ENCODE measurements at places on chromosomes 13 and 19.

DNA sequence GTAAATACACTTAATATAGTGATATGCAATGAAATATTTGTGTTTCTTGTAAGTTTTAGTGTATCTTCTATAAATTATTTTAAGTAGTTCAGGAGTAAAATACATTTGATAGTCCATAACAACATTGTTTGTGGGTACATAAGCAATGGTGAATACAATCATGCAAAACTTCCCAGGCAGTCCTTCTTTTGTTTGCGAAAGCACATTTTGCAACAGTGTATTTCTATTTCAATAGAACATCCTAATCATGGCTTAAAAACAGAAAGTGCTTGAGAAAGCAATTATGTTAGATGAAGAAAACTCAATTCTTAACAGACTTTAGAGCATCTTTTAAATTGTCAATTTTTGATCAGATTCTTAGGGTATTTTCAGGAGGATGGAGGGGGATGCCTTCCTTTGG lies 155.6 kb downstream of the POSTN start:
- no peak for DNase-seq

DNA sequence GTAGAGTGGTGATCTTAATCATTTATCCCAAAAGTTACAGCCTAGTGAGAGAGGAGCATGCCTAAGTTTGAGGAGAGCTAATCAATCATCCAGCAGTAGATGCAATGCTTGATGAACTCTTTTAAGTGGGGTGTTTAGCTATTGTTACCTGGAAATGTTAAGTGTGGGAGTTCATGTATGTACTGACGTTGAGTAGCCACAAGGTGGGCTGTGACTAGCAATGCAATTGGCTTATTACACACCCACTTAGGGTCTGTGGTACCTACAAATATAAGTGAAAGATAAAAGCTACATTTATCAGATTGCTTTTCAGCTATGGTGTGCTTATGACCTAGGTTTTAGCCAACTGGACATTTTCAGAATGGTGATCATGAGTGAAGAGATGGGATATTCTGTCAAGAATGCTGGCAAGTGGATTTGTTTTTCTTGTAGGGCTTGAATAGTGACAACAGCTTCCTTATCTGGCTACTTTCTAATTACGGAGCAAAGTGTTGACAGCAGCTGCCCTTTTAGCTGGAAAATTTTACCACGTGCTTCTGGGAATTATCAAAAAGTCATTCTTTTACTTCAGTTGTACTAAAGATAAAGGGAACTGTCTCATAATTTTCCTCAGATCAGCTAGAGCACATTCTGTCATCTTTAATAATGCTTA lies 170.6 kb downstream of the POSTN start:
- DNase-seq: no peak

DNA sequence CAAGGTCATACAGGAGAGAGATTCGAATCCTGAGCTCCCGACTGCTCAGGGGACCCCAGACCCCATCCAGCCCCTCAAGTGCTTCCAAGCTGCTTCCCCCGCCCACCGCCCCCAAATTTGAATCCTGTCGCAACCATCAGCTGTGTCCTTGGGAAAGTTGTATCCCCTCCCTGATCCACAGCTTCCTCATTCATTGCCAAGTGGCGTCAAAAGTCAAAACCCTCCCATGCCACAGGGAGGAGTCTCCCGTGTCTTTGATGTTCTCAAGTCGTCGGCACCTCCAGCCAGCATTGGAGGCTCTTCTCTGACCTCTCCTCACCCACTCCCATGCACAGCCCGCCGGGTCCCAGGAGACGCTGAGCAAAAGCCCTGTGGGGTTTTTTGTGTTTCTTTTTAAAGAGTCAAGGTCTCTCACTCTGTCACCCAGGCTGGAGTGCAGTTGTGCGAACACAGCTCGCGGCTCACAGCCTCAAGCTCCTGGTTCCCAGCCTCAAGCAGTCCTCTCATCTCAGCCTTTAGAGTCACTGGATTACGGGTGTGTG lies 2.8 kb upstream of the IFI30 start:
- DNase-seq: no peak

GRCh38 chr19:41915776-41916414 lies 12.4 kb downstream of the ERFL start:
- no peak for DNase-seq

DNA sequence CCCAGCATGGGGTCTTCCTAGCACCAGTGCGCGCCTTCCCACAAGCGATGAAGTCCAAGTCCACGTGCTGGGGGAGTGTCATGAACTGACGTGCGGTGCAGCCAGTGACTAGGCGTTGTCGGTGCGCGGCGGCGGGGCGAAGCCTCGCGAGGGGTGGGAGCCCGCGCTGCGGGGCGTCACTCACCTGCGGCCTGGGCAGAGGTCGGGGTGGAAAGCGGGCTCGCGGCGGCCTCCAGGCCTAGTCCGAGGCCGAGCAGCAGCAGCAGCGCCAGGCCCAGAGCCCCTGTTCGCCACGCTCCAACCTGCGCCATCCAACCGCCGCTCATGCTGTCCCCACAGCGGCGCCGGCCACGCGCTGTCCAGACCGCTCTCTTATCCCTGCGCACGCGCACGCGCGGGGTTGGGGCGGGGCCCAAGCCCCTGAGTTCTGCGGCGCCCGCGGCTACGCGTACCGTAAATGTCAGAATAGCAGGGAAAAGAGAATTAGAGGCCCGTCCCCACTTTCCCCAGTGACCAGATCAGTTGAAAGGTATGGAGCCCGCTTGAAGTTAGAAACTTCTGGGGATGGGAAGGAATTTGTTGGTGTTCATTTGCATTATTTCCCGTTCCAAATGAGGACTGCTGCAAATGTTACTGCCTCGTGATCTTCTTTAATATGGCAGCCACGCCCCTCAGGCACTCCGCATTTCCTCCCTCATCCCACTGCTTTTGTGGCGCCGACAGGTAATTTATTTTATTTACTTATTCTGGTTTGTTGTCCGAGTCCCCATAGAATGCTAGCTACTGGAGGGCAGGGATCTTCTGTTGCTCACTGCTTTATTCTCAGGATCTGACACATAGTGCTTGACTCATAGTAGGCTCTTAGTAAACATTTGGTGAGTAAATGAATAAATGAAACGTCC lies at the start of gene CD320:
CD320 (minus strand) TSS at position 394 of the 902 bp plus-strand sequence; CDS start at position 326, 68 bp downstream.
- DNase-seq: peak; percentile 86

GRCh38 chr13:73608711-73609485 lies 525.3 kb downstream of the KLF12 start:
- DNase-seq: no peak

GRCh38 chr13:33868343-33868994 lies 50.5 kb downstream of the RFC3 start:
- peak; percentile 3 for DNase-seq

DNA sequence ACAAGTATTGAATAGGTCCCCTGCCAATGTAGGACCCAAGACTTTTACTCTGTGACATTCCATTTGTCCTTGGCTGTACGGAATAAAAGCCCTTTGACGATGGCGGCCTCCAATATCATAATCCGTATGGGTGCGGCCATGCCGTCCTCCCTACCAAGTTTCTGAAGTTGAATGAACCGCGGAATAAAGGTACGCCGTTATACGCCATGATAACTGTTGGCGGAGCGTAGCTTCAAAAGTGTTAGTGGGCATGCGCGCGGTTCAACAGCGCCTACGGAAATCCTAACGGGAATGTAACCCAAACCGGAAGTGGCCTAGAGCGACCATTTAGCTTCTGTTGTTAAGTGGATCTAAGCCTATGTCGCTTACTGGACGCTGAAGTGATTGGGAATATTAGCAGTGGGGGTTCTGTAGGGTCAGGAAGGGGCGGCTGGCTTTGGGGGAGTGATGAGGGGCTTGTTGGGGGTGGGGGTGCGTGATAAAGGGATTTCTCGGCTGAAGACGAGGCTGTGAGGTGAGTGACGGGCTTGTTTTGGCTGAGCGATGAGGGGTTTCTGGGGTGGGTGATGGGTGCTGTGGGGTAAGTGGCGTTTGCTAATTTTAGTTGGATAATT lies at the start of gene ZNF175:
ZNF175 (plus strand) TSS at position 322 of the 614 bp plus-strand sequence. CDS start 2,047 bp downstream, outside the sequence.
- DNase-seq: peak; percentile 93

GRCh38 chr19:33456076-33456844 lies 65.3 kb downstream of the PEPD start:
- no peak for DNase-seq

GRCh38 chr19:11496391-11497163 lies 9.1 kb downstream of the ZNF653 start:
- DNase-seq: peak; percentile 83

- DNase-seq: peak; percentile 25
These were observed 4.0 kb upstream of the RFXAP start for GRCh38 chr13:36815062-36815461.

DNA sequence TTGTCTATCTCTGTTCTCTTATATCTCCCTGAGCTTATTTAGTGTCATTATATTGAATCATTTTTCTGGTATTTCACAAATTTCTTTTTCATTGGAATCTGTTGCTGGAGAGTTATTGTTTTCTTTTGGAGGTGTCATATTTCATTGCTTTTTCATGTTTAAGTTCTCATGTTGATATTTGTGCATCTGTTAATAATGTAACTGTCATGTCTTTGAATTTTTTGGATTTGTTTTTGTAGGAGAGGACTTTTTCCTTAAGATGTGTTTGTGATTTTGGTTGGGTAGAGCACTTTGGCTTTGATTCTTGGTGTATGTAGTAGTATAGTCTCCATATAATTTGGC lies 64.0 kb downstream of the DNAJC3 start:
- DNase-seq: no peak

DNA sequence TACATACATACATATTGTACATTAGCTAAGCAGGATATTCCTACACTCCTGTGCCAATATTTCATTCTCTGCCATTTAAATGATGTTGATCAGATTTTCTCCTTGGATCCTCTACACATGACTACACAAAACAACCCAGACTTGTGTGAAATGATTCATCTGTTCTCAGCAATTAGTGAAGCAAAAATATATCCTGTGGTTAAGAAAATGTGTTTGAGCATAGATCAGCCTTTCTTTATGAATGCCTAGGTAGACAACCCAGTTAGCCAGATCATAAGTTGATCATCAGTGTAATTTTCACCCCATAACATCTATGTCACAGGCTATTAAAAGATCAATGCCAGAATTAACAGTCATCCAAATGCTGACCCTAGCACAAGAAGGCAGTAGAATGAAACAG lies 275.2 kb upstream of the EDNRB start:
- no peak for DNase-seq

DNA sequence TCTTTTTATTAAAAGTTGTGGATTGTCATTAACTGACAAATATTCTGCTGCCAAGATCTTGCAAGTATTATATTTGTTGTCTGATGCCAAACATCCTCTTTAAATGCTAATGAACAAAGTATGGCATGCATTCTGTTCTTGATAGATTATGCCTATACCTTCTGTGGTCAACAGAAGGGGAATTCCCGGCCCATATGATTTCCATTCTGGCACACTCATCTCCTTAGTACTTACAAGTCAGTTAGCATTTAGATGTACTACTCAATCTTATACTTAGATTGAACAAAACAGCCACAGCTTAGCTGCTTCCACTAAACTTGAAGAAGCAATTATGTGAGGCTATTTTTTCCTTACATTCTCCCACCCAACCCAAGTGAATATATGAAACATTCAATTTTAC lies 246.1 kb upstream of the DACH1 start:
- no peak for DNase-seq

DNA sequence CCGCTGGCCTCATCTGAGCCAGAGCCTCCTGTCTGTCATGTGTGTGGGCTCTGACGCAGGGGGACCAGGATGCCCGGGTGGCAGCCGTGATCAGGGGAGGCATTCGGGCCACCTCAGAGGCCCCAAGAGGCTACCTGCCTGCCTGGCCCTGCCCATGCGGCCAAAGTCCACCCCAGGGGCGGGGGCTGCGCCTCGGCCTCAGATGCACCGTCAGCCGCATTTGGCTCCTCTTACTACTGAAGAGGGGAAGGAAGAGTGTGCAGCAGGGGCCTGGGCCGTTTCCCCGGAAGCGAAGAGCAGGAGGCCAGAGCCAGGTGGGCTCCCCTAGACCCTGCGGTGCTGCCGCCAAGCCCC lies 34.0 kb downstream of the C13orf46 start:
- DNase-seq: no peak

- no peak for DNase-seq
These were observed 413.8 kb downstream of the FOXO1 start for GRCh38 chr13:40252676-40253075.

DNA sequence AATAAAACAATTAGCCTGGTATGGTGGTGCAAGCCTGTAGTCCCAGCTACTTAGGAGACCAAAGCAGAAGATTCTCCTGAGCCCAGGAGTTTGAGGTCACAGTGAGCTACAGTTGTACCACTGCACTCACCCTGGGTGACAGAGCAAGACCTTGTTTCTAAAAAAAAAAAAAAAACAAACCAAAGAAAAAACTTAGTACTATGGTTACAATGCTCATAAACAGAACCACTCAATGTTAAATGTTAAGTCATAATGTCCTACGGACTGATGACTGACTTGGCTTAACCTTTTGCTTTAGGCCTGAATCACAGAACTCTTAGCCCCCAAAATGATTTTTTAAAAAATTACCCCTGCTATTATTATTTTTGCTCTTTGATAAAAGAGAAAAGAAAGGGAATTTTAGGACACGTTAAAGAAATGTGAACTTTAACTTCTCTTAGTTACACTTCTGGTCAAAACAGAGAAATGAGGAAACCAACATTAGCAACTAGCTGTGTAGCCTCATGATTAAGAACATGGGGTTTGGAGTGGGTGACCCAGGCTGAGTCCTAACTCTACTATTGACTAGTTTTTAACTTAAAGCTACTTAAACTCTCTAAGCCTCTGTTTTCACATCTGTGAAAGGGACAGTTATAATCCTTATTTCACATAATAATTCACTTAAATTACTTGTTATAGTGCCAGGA lies 13.7 kb upstream of the ELF1 start:
- no peak for DNase-seq

- no peak for DNase-seq
These were observed 134.0 kb downstream of the USP12 start for GRCh38 chr13:27037571-27037970.

GRCh38 chr13:39811696-39812095 lies 156.2 kb downstream of the COG6 start:
- no peak for DNase-seq

DNA sequence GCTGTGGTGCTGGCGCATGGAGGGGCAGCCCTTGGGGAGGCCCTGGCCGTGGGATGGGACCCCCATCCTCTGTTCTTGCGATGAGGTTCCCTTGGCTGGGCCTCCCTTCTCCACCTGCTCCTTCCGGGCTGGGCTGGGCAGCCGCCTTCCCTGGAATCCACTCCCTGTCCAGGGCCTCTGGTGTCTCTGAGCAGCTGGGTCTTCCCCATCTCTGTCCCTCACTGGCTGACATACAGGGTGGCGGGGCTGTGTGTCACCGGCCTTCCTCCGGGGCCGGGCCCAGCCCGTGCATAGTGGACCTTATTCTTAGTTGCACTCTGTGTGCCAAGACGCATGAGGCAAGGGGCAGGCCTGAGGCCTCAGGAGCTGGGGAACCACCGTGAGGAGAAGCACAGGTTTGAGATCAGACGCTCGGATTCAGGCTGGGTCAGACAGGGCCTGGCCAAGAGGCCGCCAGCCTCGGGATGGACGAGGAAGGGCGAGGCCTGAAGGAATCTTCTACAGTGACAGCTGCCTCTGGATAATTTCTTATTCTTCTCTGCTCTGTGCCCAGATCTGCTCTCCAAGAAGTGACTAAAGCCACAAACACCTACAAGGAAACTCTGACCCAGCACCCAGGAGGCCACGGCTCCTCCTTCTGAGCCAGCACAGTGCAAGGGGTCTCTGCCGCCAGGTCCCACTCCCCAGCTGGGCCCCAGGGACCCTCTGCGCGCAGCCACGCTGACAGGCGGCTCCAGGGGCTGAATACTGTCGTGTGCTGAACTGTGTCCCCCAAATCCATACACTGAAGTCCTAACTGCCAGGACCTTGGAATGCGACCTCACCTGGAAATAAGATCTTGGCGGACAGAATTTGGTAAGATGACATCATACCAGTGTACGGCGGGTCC lies 11.0 kb downstream of the SGTA start:
- no peak for DNase-seq
